ENCODE measurements at places on chromosomes 1 and 21. TPM values are rescaled to one million over a fixed set of nuclear protein-coding genes. Genes with fewer than 3 reads are reported as not detected.

- H3K27ac ChIP-seq = no peak overlapping the region
- no peaks in the 10 kb centered on the region for H3K4me1 ChIP-seq
- H3K27me3 ChIP-seq = no peaks in the 10 kb centered on the region
- H3K4me3 ChIP-seq = no peak overlapping the region
- H3K36me3 ChIP-seq = no peaks in the 10 kb centered on the region
- no peak for DNase-seq
Observed at GRCh38 chr1:170483051-170483450, 48.9 kb upstream of the GORAB start.

- H3K36me3 ChIP-seq = no peaks in the 10 kb centered on the region
- H3K27ac ChIP-seq = peak overlapping the region; percentile 74
- no peaks in the 10 kb centered on the region for H3K27me3 ChIP-seq
Observed at GRCh38 chr1:64038119-64038518, 165.3 kb upstream of the UBE2U start.

- H3K27me3 ChIP-seq = no peaks in the 10 kb centered on the region
- no peak for DNase-seq
- H3K4me3 ChIP-seq = no peak overlapping the region
Observed at GRCh38 chr1:9434247-9435152, 104.8 kb upstream of the SLC25A33 start.

Gene IGSF9
- total RNA-seq = 0.99 TPM

Gene CEPT1
- 33.5 TPM for total RNA-seq

Gene TCHH
- 0.49 TPM for total RNA-seq

All from thoracic aorta (tissue), 2 donors.